ENCODE measurements at places on chromosomes 11 and 22.
A peak's percentile ranks its signal among the peaks of the same experiment; 100 is the strongest.

DNA sequence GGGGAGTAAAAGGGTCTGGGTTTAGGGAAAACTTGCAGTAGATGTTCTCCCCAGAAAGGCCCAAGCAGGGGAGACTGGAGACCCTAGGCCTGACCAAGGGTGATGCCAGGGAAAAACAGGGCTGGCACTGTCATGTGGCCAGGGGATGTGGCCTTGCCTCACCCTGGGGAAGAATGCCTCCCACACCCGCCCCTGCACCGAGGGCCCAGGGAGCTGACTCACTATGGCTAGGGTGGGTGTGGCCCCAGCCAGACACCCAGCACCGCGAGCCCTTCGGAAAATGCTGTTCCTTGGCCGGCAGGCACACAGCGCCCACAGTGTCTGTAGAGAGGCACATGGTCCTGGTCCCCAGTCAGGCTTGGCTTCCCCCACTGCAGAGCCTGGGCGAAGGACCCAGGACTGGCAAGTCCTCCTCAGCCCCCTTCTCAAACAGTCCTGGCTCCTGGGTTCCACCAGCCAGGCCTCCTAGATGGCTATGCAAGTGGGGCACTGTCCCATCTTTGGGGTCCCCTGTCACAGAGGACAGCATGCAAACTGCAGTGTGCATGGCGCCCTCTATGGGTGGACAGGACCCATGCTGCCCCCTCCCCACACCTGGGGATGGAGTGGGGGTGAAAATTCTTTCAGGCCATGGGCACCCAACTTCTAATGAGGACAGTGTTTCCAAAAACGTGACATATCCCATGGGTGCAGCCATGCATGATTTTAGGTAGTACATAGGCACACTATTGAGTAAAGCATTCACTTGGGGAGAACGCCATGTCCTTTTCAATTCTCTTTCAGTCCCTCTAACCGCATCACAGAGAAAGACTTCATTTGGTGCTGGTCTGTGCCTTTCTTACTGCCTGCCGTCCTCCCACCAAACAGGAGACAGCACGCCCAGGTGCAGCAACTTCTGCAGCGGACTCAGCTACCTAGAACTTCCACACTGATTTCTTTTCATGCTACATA lies 15.2 kb downstream of the TMPRSS5 start:
- no peak for DNase-seq

GRCh38 chr22:24209016-24209415 lies 27.7 kb downstream of the SUSD2 start:
- no peak for DNase-seq

DNA sequence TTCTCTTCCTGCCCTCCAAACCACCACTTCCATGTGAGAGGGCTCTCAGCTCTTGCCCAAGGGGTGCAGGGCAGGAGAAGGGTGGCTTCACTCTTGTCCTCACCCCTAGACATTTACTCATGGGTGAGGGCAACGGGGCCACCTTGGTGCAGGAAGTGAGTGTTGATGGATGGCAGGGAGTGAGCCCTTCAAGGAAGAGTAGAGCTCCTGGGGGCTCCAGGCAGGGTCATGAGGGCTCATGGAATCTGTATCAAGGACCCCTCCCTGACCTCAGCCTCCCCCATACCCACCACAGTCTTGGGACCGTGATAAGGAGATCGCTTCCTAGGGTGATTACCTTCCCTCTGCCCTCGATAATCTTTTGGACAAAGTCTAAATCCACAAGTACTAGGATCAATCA lies 37.8 kb downstream of the TSPAN18 start:
- no peak for DNase-seq

- DNase-seq = no peak
These were observed 9.2 kb upstream of the PRSS23 start for GRCh38 chr11:86790867-86791849.

GRCh38 chr11:19829109-19829837 lies 116.6 kb downstream of the NAV2 start:
- no peak for DNase-seq

- DNase-seq = no peak
These were observed 151.9 kb upstream of the NTM start for GRCh38 chr11:131218542-131218941.

GRCh38 chr22:22910272-22911240 lies 22.9 kb downstream of the IGLL5 start:
- DNase-seq = no peak

GRCh38 chr22:44745853-44746789 lies 6.3 kb upstream of the ARHGAP8 start:
- DNase-seq = no peak

GRCh38 chr22:45538281-45538680 lies 35.6 kb downstream of the FBLN1 start:
- DNase-seq = no peak

DNA sequence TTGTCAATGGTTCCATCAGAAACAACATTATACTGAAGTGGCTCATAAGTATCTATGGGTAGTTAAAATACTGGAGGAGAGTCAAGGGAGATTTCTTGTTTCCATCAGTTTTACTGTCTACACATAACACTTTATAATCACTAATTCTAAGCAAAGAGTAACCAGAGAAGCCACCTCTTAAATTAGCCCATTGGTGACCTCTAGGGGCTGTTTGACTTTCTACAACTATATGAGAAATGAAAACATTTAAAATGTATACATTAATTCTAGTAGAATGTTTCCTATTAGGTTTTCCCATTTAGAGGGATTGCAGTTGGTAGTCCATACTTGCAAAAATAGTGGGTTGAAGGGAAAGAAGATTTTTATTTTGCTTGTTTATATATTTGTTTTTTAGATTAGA lies 504.3 kb downstream of the FAM181B start:
- DNase-seq = no peak

DNA sequence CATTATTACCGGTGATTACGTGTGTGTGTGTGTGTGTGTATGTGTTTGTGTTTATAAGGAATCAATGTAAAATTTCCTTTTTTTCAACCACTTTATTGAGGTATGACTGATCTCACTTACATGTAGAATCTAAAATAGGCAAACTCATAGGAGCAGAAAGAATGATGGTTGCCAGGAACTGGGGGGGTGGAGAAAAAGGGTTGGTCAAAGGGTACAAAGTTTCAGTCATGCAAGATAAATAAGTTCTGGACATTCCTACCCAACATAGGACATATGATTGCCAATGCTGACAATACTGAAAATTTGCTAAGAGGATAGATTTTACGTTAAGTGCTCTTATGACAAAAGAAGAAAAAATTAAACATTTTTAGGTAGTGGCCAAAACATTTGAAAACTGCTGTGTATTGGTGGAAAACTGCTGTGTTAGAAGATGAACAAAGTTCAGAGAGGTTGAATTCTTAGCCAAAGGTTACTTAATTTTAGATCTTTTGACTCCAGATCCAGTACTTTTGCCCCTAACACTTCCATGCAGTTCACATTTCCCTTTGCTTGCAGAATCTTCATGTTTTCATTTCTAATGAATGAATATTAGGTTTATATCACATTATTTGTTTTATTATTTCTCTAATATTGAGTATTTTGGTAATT lies 49.5 kb downstream of the NNMT start:
- DNase-seq = no peak

GRCh38 chr22:25637672-25638071 lies 73.2 kb downstream of the GRK3 start:
- DNase-seq = no peak

DNA sequence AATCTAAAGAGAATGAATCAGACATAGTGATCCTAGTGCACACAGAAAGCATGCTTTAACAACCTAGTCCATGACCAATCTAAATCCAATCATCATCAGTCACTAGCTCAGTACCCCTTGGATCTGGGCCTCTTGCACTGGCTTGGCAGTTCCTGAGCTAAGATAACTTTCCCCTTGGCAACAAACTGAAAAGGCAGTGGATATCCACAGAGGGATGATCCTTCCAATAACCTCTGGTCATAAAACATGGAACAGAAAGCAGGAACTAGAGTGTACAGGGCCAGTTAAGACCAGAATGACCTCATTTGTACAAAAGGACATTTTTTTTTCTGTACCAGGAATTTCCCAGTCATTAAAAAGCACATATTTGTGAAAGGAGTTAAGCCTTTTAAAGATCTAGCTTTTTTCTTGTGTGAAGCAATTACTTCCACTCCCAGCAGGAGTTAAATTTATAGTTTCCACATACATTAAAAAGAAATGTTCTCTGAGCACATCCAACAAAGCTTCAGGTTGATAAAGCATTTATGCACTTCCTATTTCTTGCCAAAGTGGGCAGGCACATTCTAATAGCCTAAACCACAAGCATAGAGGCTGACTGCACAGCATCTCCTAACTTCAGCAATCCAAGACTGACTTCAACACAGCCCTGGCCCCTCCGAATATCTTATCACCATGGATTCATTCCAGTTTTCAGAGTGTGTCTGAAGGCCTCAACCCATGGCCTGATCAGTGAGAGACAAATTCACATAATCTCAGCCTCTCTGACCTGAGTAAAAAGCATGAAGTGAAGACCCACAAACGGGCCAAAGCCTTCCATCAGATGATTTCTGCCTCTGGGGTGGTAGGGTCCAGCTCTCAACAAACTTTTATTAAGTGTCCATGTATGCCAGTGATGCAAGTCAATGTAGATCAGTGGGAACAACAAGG lies 29.9 kb downstream of the GUCY1A2 start:
- no peak for DNase-seq

DNA sequence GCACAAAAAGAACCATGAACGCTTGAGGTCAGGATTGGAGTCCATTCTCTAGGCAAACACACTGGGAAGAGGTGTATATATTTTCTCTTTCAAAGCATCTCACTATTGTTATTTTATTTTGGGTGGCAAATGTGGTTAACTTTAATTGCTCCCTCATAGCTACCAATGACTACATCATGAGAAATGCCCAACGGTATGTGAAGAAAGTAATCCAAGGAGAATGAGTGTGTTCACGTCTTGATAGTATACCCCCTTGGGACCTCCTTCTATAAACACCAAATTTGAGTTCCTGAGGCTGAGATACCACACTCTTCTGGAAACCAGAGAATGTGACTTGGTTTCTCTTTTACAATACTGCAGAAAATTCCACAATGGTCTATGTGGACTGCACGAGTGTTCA lies 15.8 kb downstream of the OR8D1 start:
- no peak for DNase-seq

DNA sequence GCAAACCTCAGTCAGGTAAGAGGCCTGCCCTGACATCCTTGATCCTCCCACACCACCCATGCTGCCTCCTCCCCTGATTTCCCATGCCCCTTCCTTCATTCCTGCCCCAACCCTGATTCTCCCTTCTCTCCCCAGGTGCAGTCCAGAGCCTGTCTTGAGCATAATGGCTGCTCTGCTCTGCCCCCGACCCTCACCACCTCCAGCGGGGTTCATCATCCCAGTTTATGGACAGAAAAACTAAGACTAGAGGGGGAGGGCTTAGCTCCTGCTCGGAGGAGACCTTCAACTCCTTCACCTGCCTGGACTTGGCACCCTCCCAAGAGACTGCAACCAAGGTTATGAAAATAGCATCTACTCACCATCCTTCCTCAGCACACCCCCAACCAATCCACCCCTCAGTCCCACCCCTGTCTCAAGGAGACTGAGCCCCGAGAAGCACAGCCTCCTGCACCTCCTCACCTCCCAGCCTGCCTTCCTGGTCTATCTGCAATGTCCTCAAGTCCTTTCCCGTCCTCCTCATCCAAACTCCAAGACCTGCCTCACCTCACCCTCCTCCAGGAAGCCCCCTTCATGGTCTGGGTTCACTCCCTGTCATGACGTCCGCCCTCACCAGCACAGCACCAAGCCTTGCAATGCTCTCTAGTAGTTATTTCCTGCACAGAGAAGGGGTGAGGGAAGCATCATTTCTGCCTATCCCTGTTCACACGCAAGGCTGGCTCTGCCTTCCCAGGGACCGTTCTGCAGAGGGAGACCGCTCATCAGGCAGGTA lies 103.1 kb downstream of the PDE2A start:
- no peak for DNase-seq

DNA sequence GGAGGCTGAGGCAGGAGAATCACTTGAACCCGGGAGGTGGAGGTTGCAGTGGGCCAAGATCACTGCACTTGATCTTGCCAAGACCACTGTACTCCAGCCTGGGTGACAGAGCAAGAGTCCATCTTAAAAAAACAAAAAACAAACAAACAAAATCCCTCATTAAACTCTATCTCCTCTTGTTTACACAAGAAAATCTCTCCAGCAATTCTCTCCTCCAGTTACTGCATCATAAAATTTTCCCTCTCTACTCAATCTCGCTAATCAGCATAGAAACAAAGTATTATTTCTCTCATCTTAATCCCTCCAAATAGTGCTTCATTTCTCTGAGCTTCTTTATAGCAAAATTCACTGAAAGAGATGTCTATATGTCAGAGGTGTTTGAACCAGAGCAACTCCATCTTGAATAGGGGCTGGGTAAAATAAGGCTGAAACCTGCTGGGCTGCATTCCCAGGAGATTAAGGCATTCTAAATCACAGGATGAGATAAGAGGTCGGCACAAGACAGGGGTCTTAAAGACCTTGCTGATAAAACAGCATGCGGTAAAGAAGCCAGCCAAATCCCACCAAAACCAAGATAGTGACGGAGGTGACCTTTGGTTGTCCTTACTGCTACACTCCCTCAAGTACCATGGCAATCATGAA lies 19.8 kb downstream of the MTMR2 start:
- DNase-seq = no peak

DNA sequence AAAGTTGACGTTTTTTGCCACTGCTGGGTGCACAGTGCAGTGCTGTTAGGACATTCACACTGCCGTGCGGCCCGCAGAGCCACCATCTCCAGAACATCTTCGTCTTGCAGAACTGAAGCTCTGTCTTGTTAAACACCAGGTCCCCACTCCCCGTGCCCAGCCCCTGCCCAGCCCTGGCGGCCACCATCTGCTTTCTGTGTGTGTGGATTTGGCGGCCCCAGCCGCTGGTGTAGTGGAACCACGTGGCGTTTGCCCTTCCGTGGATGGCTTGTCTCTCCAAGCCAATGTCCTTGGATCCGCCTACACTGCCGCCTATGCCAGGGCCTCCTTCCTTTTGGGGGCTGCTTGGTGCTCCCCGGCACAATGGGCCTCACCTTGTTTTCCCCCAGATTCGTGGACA lies 8.2 kb upstream of the MUC5AC start:
- DNase-seq = no peak

GRCh38 chr22:34687116-34687515 lies 378.8 kb upstream of the ISX start:
- DNase-seq = no peak

GRCh38 chr22:50190941-50191741 lies 5.4 kb downstream of the TRABD start:
- peak; percentile 93 for DNase-seq

Measured in naive B cell (primary cell).